Hindlimb muscle (tissue), 1 donor: ENCODE measurements at places on chromosomes 16 and 17.
A peak's percentile ranks its signal among the peaks of the same experiment; 100 is the strongest.

GRCh38 chr16:84836234-84836647 lies 16.5 kb downstream of the CRISPLD2 start:
- DNase-seq: peak; percentile 43

- no peak for DNase-seq
Observed at GRCh38 chr16:82829301-82829700, 202.5 kb downstream of the CDH13 start.

DNA sequence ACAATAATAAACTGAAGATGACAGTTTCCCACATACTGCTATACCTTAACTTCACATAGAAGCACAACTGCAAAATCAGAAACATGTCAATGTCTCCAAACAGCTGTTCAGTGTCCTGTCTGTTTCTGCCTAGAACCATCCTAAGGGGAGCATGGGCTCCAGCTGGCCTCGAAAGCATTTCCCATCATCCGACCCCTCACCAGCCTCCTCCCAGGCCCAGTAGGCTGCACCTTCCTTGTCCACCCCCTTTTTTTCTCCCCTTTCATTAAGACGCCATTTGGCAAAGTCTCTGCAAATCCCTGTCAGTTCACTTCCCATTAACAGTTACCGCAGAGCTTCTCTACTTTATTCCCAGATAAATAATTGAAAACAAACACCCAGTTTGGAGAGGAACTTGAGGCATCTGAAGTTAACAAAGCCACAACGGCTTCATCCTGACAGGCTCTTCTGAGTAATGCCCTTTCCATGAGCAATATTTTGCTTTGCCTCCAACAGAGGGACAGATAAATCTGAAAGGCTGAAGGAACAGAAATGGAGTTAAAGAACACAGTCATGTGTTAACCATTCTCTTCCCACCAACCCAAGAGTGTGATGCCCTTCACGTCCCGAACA lies 65.3 kb downstream of the SLC39A11 start:
- no peak for DNase-seq

DNA sequence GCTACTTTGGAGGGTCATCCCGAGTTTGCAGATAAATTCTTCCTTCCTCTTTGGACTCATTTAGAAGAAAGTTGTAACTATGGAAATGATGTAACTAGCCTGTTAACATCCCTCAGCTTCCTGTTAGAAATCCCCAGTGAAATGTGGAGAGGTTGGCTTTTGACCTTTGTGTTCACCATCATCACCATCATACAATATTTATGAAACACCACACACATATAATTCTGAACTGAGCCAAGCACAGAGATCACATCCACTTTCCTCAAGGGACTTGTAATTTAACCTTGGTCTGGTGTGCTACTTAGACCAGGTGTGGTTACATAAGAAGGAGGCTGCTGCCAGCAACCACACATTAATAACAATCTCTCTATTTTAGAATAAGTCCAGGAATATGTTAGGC lies 2.5 kb downstream of the CAPNS2 start:
- peak; percentile 49 for DNase-seq

- DNase-seq: no peak
Observed at GRCh38 chr17:16922386-16923096, 49.4 kb downstream of the TNFRSF13B start.

- DNase-seq: no peak
Observed at GRCh38 chr17:68562736-68563135, 38.4 kb downstream of the FAM20A start.

DNA sequence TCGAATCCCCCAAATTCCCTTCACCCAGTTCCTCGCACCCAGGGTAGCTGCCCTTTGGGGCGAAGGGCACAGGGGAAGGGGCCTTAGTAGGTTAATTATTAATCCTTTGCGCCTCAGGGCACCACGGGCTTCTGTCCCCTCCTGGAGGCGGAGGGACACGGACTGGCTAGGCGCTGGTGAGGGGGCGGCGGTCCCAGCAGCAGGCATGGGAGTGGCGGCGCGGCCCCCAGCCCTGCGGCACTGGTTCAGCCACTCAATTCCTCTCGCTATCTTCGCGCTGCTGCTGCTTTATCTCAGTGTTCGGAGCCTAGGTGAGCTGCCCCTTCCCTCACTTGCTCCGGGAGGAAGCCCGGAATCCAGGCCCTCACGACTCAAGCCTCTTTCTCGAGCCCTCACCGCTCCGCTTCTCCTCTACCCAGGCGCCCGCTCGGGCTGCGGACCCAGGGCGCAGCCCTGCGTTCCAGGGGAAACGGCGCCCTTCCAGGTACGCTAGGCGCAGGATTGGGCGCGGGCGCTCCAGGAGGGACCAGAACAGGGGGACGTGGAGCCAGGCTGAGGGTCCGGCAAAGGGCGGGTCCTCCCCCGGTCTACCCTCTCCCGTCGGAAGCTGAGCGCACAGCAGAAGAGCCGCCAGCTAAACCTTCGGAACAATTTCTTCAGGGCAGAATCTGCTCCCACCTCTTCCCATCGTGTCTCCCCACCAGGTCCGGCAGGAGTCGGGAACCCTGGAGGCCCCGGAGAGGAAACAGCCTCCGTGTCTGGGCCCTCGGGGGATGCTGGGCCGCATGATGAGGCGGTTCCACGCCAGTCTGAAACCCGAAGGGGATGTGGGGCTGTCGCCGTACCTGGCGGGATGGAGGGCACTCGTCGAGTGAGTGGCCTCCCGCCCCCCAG lies at the start of gene GLTPD2:
TSS of gene GLTPD2 (plus strand) at position 158 of the 894 bp plus-strand sequence. CDS start at position 206, 48 bp downstream.
- no peak for DNase-seq

DNA sequence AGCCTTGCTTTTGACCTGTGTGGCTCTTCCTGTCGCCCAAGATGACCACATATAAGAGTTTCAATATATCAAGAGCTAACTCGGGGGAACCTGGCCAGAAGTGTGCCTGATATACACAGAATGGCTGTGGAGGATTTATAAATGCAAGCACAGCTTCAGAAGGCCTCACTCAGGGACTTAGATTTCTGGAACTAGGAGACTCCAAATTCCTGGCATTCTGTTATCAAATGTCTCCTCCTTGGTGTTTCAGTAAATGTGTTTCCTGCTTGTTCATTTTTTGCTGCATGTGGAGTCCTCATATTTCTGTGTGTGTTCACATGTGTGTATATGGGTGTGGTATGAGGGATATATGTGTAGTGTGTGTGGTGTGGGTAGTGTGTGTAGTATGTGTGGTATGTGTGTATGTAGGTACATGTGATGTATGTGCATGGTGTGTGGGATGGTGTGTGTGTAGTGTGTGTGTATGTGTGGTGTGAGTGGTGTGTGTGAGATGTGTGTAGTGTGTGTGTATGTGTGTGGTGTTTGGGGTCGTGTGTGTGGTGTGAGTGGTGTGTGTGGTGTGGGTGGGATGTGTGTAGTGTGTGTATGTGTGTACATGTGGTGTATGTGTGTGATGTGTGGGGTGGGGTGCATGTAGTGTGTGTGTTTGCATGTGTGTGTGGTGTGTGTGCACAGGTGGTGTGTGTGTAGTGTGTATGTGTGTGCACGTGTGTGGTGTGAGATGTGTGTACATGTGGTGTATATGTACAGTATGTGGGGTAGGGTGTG lies 981 bp upstream of the CD300H start:
- no peak for DNase-seq

DNA sequence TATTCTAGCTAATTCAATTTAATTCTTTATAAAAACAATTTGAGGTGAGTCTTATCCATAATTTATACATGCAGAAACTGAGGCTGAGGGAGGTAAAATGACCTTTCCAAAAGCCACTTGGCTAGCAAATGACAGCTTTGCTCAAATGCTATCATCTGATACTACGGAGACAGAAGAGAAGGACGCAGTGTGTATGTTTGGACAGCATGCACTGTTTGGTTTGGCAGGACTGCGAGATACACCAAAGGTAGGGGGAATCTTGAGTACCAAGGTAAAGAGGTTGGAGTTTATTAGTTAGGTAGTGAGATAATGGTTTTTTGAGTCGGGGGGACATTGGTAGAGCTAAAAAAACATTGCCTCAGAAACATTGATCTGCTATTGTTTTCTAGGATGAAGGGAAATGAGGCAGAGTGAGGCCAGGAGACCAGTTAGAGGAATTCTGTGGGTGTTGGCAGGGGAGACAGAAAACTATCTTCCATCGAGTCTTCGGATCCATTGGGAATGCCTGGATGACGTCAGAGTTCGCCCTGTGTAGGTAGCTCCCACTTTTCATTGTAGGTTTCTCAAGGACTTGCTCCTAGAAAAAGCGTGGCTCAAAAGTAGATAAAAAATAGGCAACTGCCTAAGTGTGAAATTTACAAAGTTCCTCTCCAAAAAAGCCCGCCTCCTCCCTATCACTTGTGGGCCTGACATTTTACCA lies 2.5 kb upstream of the HS3ST4 start:
- no peak for DNase-seq

- DNase-seq: no peak
Observed at GRCh38 chr16:24023621-24024020, 187.8 kb downstream of the PRKCB start.

DNA sequence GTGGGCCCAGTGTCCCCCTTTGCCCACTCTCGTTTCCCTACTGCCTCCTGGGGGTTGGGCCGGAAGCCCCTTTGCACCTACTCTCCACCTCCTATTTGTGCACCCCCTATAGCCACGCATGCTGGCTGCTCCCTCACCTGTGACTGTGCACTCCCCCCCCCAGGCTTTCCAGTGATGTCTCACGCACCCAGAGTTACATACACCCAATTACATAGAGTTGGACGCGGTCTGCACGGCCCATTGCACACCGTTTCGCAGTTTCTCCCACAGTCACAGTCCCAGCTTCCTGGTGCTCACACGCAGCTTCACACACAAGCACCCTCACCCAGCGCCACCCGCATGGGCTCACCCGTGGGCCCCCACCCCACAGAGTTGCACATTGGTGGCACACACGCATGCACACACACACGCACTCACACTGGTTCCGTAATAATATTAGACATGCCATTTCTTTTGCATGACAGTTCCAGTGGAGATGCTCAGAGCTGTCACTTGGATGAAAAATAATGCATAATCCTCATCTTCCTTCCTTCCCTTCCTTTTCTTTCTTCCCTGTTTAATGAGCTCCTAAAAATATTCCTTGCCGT lies 21.5 kb upstream of the C1QL1 start:
- DNase-seq: no peak

GRCh38 chr17:76394166-76394565 lies 9.8 kb downstream of the SPHK1 start:
- DNase-seq: no peak

GRCh38 chr16:55856950-55857349 lies 18.2 kb downstream of the CES5A start:
- no peak for DNase-seq

- peak; percentile 57 for DNase-seq
Observed at GRCh38 chr17:81365148-81365600, 30.1 kb upstream of the BAHCC1 start.

DNA sequence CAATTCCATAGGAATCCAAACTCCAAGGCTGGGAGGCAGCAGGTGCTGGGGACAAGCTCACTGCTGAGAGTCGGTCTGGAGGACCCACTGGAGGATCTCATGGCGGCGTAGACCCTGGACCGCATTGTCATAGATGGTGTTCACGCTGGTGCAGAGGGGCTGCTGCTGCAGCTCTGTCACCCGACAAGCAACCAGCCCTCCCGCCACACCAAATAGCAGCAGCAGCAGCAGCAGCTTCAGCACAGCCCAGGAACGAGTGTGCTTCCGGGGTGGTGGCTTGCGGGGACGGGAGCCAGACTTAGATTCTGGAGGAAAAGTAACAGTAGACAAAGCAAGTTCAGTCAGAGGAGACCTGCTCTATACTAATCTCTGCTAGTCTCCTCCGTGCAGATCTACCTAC lies 9.9 kb downstream of the EME1 start:
- no peak for DNase-seq

DNA sequence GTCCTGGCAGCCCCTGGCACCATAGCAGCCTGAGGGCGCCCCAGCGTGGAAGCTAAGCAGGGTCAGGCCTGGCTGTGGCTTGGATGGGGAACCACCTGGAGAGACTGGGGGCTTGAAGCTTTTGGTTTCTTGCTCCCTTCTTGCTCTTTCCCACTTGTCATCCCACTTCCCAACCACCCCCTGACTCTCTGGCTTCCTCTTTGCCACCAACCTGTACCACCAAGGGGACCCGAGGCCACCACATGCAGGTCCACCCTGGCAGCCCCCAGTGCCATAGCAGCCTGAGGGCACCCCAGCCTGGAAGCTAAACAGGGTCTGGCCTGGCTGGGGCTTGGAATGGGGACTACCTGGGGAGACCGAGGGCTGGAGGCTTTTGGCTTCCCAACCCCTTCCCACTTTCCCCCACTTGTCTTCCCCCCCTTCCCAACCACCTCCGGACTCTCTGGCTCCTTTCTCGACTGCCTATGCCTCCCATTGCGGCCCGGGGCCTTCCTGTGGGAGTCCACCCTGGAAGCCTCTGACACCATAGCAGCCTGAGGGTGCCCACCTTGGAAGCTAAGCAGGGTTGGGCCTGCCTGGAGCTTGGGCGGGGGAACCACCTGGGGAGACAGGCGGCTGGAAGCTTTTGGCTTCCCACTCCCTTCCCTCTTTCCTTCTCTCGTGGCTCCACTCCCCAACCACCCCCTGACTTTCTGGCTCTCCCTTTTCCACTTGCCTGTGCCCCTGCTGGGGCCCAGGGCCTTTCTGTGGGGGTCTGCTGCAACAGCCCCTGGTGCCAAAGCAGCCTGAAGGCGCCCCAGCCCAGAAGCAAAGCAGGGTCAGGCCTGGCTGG lies 2294.4 kb downstream of the TP53TG3F start:
- DNase-seq: no peak

DNA sequence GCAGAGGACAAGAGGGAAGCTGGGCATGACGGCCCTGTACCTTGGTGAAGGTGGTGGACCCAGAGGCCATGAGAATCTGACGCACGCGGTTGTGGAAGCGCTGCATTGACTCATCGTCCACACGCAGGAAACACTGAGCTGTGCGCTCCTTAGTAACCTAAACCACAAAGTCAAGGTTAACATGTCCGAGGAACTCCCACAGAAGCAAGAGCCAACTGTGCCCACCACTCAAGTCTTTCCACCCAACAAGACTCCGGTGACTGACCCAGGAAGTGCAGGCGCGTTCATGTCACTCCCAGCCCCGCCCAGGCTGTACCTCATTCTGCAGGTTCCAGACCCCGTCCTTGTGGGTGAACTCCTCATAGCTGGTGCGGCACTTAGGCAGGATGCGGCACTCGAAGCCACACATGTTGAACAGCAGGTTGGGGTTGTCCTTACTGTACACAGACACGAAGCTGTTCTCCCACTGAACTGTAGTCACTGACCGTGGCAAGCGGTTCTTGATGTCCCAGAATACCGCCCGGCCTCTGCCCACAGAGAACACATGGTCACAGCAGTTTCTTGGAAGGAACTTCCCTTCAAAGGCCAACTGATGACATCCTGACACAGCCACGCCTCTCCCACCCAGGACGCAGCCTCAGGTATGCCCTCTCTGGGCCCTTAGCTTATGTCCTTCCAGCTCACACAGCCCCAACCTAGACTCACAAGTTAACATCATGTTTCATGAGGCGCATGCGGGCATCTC lies 11.5 kb downstream of the PRPF8 start:
- no peak for DNase-seq

- DNase-seq: no peak
Observed at GRCh38 chr17:39564211-39564848, 43.4 kb downstream of the NEUROD2 start.
